Caco-2 (cell line): ENCODE measurements at places on chromosomes 4 and X.

- DNase-seq, result no peak
- H3K4me3 ChIP-seq, result no peak overlapping the region
- no peak overlapping the region for H3K27ac ChIP-seq
- H3K4me1 ChIP-seq, result peaks cover 43% of the 10 kb centered on the region
These were observed 66.0 kb downstream of the APBB2 start for GRCh38 chr4:41148292-41148691.

DNA sequence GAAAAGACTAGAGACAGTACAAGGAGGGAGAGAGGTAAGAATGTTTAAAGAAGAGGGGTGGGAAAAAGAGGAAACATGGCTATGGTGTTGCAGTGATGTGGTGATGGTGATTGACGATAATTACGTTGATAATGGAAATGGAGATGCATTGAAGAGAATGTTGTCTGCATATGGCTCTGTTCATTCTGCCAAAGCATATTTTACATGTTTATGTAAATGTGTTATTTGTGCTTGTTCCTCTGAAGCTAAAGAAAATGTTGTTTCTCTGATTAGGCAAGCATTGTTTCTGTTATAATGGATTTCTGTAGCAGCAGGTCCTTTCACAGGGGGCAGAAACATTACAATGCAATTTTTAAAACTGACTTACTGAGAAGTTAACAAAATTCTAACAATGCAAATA, 958.8 kb downstream of the CCSER1 start:
- H3K36me3 ChIP-seq, result no peaks in the 10 kb centered on the region
- H3K4me1 ChIP-seq, result no peaks in the 10 kb centered on the region
- H3K4me3 ChIP-seq, result no peak overlapping the region
- H3K27ac ChIP-seq, result no peak overlapping the region
- H3K27me3 ChIP-seq, result no peaks in the 10 kb centered on the region

GRCh38 chrX:150360331-150360730, 2.8 kb upstream of the MAMLD1 start:
- no peak for DNase-seq
- no peaks in the 10 kb centered on the region for H3K36me3 ChIP-seq
- no peak overlapping the region for H3K4me3 ChIP-seq

GRCh38 chrX:12582649-12583048, 208.6 kb upstream of the PRPS2 start:
- H3K27me3 ChIP-seq, result no peaks in the 10 kb centered on the region
- H3K4me3 ChIP-seq, result no peak overlapping the region
- H3K4me1 ChIP-seq, result no peaks in the 10 kb centered on the region
- DNase-seq, result no peak

GRCh38 chrX:70176938-70177533, at the start of gene DGAT2L6:
DGAT2L6 (plus strand) TSS chrX:70177483; CDS start chrX:70177583, 100 bp downstream.
- no peaks in the 10 kb centered on the region for H3K4me1 ChIP-seq
- H3K36me3 ChIP-seq, result no peaks in the 10 kb centered on the region
- no peak for DNase-seq

DNA sequence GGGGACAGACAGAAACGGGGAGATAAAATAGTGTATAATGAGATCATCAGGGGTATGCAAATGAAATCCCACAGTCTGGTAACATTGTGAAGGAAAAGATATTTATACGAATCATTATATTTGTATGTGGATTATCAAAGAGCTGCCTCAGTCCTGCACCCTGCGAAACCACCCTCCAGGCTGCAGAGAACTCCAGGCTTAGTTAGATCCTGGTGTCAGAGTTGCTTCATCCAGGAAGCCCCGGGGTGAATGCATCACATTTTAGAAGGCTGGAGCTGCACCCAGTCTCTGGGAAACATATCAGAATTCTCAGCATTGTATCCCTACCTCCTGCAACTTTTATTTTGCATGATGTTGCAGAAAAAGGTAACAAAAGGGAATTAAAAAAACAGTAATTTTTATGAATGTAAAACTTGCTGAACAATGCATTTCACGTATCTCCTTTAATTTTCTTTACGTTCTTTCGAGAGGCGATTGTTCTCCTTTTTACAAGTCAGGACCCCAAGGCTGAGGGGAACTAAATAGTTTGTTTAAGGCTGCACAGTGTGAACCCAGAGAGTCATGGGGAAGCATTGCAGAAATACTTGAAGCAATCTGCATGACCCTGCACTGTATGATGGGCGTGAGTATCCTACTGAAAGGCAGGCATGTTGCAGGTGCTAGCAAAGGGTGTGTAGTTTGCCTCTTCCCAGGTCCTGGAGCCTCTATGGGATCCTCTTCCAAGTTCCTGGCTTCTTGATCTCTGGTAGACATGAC, 299.5 kb upstream of the CLNK start:
- no peak overlapping the region for H3K27ac ChIP-seq
- H3K4me3 ChIP-seq, result no peak overlapping the region
- peaks cover 28% of the 10 kb centered on the region for H3K4me1 ChIP-seq
- H3K36me3 ChIP-seq, result no peaks in the 10 kb centered on the region
- no peaks in the 10 kb centered on the region for H3K27me3 ChIP-seq

DNA sequence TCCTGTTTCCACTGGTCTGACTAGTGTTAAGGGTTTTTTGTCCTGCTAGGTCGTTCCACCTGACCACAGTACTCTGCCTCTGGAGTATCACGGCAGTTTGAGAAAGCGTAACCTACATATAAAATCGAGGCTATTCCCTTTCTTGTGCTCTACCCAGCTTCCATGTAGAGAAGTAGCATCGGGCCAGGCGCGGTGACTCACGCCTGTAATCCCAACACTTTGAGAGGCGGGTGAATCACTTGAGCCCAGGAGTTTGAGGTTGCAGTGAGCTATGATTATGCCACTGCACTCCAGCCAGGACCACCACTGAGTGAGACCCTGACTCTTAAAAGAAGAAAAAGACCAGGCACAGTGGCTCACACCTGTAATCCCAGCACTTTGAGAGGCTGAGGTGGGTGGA, 7.5 kb downstream of the PPEF1 start:
- H3K4me1 ChIP-seq, result no peaks in the 10 kb centered on the region
- no peaks in the 10 kb centered on the region for H3K36me3 ChIP-seq
- no peak overlapping the region for H3K4me3 ChIP-seq
- H3K27ac ChIP-seq, result no peak overlapping the region
- no peak for DNase-seq

- no peak overlapping the region for H3K4me3 ChIP-seq
- H3K27me3 ChIP-seq, result no peaks in the 10 kb centered on the region
- no peak for DNase-seq
- H3K27ac ChIP-seq, result no peak overlapping the region
- 0 out of 2 replicates have a peak, but pooled peaks cover 3% of the 10 kb centered on the region for H3K4me1 ChIP-seq
These were observed 70.0 kb downstream of the NYX start for GRCh38 chrX:41516999-41517765.

GRCh38 chr4:3215256-3215655, 33.7 kb upstream of the MSANTD1 start:
- H3K4me1 ChIP-seq, result no peaks in the 10 kb centered on the region
- no peaks in the 10 kb centered on the region for H3K36me3 ChIP-seq
- no peak overlapping the region for H3K4me3 ChIP-seq
- no peak for DNase-seq
- no peaks in the 10 kb centered on the region for H3K27me3 ChIP-seq

GRCh38 chrX:69287095-69287494, 121.8 kb upstream of the PJA1 start:
- H3K4me3 ChIP-seq, result no peak overlapping the region
- no peak for DNase-seq
- no peaks in the 10 kb centered on the region for H3K4me1 ChIP-seq
- no peak overlapping the region for H3K27ac ChIP-seq
- H3K27me3 ChIP-seq, result no peaks in the 10 kb centered on the region
